ENCODE measurements at places on chromosomes 6 and 20.

- DNase-seq = no peak
Observed at GRCh38 chr6:5378331-5378730, 117.0 kb downstream of the FARS2 start.

GRCh38 chr6:139008117-139008516, 20.1 kb upstream of the REPS1 start:
- no peak for DNase-seq

DNA sequence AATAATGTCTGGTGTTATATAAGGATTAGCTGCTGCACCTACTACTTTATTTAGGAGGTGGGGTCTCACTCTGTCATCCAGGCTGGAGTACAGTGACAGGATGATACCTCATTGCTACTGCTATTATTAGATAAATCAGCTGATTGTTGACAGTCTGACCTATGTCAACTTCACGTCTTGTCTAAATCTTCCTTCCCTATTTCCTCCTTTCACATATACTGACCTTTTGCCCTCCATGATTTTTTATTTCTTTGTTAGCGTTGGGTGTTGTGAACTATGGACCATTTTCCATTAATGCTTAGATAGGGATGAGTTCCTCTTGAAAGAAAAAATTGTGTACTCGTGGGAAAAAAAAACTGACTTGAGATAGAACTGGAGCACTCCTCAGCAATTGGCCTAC, 109.9 kb upstream of the BEND6 start:
- no peak for DNase-seq

- no peak for DNase-seq
Observed at GRCh38 chr20:20740541-20740940, 28.1 kb upstream of the RALGAPA2 start.

DNA sequence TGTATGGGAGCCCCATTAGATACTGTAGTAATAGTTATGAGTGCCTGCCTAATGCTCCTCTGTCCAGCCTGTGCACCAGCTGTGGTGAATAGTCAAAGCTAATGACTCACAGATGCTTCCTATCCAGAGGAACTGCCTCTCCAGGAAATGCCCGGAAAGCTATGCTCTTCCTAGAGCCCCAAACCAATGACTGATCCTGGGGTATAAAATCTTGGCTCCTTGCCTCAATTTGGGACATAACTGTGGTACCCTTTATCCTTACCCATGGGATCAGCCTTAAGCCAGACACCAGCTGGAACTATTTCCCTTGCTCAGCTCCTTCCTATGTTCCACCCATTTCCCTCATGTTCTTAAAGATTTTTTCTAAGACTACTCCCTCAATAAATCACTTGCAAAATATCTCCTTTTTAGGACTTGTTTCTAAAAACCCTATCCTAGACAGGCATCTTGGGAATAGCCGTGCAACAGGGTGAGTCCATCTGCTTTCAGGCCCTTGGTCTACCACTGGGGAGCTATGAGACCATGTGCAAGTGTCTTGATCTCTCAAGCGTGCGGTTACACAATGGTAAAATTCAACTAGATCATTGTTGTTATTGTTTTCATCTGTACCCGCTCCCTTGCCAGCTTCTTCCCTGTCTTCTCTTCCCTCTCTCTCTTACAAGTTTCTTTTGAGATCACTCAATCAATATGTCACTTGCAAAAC, 283.7 kb downstream of the BTBD3 start:
- no peak for DNase-seq

DNA sequence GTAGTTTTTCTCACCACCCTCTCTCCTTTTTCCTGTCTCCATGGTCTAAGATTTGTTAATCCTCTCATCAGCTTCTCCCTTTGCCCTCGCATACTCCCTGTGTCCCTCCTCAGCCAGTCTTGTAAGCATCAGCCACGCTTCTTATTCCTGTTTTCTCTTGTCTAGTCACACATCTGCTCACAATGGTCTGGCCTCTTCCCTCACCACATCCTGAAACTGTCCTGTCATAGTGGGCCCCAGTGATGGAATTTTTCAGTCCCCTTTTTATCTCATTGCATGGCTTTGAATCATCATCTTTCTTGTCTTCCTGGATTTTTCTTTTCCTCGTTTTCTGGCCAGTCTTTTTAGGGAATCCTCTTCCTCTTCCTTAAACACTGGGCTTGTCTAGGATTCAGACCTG, 57.2 kb downstream of the GFRA4 start:
- DNase-seq = no peak

DNA sequence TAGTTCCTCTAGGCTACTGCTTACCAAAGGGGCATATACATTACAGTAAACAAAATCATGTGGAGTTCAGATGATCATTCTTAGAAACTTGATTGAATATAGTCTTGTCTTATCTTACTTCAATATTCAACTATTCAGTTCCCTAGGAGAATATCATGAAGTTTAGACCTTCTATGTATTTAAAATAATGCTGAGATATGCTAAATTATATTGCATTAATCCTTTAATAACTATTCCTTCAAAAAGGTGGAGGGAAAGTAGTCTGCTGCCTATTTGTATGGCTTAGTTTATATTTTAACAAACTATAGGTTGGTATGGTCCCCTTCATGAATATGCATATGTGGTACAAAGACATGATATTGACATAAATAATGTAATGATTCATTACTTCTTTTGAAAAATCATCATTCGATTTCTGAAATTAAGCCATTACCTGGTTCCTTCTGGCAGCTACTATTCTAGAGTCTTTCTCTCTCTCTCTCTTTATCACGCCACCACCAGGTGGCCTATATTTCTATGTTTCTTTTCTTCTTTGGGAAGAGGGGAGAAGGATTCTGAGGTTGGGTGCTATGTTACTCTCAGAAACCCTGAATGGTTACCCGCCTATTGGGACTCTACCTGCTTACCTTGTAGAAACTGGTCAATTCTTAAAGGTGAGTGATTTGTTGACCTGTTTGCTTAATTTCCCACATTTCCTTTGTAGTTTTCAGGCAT, 855.8 kb downstream of the HACE1 start:
- peak; percentile 33 for DNase-seq

DNA sequence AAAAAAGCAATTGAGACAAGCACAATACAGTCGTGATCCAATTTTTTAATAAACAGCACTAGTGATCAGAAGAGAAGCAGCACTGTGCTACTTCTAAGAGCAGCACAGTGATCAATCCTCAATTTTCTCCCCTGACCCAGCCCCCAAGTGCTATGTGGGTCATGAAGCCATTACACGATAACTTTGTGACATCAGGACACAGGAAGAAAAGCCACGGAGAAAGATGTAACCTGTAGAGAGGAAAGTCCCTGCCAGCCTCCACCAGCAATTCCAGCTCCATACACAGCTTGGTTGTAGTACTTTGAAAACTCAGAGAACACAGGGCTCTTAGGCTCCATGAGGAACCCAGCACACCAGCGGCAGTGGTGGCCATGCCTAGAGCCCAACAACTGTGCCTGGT, 45.3 kb upstream of the MYB start:
- DNase-seq = no peak

- no peak for DNase-seq
Observed at GRCh38 chr6:106666282-106667021, 37.1 kb downstream of the QRSL1 start.

- no peak for DNase-seq
Observed at GRCh38 chr6:37565267-37566110, 65.8 kb upstream of the CCDC167 start.

- DNase-seq = peak; percentile 44
Observed at GRCh38 chr6:150025201-150025917, at the start of gene RAET1L. RAET1L (minus strand) TSS chr6:150025532; CDS start chr6:150025471, 61 bp downstream.

DNA sequence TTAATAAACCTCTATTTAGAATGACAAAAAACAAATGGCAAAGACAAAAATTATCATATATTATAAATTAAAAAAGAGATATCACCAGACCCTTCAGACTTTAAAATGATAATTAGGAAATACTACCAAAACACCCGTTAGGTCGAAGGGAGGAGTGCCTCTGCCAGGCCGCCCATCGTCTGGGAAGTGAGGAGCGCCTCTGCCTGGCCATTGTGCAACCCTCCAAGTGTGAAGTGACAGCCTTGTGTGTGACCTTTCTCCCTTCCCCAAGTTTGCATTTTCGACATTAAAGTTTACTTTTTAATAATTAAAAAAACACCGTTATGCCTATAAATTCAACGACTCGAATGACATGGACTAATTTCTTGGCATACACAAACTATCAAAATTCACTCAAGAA, 64.5 kb upstream of the TASP1 start:
- DNase-seq = no peak

DNA sequence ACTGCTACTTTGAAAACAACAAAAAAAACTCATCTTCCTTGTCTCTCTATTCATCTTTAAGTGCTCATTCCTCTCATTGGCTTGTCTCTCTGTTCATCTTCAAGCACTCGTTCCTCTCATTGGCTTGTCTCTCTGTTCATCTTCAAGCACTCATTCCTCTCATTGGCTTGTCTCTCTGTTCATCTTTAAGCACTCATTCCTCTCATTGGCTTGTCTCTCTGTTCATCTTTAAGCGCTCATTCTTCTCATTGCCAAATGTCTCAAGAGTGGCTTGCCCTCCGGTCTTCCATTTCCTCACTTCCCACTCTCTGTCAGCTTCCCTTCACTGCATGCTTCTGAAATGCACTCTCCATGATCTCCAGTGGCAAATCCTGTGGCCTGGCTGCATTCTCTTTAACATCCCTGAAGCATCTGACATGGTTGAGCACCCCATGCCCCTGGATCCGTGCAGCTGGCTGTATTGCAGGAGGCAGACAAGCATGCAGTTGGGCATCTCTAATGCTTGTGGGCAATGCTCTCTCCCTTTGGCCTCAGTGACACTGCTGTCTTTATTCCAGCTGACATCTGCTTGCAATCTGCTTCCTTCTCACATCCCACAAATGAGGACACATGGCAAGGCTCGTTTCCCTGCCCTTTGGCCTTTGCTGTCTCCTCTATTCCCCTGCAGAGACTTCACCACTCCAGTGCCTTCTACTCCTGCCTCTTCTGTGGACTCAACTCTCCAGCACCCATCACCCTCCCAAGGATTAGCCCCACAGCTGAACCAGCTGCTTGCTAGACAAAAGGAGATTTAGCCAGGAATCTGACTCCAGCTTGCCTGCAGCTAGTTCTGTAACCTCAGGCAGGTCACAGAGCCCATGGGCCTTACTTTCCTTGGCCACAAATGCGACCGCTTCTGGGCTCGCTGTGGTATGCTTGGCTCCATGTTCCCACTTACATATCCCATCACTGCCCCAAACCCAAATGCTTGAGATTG, 143.2 kb upstream of the SNX9 start:
- DNase-seq = peak; percentile 54

DNA sequence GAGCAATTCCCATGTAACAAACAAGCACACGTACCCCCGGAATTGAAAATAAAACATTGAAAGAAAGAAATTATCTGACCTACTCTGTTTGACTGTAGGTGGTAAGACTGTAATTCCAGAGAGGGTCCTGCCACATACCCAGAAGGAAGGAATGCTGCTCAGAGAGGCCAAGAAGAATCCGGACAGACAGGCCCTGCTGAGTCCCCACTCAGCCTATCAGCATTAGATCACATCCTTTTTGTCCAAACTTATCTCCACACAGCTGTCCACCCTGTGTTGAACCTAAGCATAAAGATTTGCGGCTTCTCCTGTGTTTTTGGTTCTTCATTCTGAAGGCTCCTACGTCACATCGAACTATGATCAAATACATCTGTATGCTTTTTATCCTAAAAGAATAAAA, 591.9 kb downstream of the QKI start:
- peak; percentile 85 for DNase-seq

- no peak for DNase-seq
Observed at GRCh38 chr20:58467572-58468527, 47.3 kb downstream of the APCDD1L start.

GRCh38 chr6:142966294-142966693, 21.3 kb upstream of the HIVEP2 start:
- DNase-seq = no peak

- DNase-seq = no peak
Observed at GRCh38 chr6:32815996-32816395, 806 bp downstream of the HLA-DOB start.

GRCh38 chr6:140078561-140079125, 704.2 kb upstream of the CITED2 start:
- peak; percentile 40 for DNase-seq

DNA sequence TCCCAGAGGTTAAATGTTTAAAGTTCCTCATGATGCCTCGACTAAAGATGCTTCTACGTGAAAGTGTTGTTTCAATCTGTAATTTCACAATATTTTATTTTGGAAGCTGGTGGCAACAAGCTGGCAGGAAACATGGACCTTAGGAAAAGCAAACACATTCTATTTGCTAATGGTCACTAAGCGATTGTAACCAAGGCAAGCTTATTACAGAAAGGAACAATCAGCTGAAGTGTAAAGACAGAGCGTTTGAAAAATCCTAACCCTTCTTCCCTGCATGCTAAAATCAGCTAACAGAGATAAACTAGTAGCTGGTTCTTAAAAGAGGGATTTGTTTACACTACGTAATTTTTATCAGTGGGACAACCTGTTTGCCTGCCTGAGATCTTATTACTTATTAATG, 50.0 kb downstream of the IL20RA start:
- DNase-seq = no peak

- no peak for DNase-seq
Observed at GRCh38 chr6:31579546-31580437, 2.4 kb downstream of the LTB start.

GRCh38 chr6:142387997-142388815, 86.4 kb downstream of the ADGRG6 start:
- DNase-seq = peak; percentile 72

DNA sequence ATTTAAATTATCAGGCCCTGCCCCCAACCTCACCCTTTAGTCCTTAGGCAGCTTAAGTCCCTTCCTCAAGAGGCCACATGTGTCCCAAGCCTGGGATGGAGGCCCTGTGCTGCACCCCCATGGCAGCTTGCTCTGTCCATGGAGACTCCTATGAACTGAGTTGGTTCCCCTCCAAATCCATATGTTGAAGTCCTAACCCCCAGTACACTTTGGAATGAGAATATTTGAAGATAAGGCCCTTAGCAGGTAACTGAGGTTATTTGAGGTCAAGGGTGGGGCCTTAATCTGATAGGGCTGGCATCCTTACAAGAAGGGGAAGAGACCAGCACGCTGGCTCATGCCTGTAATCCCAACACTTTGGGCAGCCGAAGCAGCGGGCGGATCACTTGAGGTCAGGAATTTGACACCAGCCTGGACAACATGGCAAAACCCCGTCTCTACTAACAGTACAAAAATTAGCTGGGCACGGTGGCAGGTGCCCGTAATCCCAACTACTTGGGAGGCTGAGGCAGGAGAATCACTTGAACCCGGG, 6.7 kb upstream of the BEND3 start:
- DNase-seq = peak; percentile 91

GRCh38 chr6:170082067-170082466, 208.8 kb downstream of the DLL1 start:
- no peak for DNase-seq

Measured in trophoblast cell (in vitro differentiated cells and primary cell).